Heart right ventricle (tissue), 16 donors: ENCODE measurements at places on chromosomes 2 and 18. TPM values are rescaled to one million over a fixed set of nuclear protein-coding genes. Genes with fewer than 3 reads are reported as not detected.

Gene MALL
- total RNA-seq: 18.3 TPM

DNA sequence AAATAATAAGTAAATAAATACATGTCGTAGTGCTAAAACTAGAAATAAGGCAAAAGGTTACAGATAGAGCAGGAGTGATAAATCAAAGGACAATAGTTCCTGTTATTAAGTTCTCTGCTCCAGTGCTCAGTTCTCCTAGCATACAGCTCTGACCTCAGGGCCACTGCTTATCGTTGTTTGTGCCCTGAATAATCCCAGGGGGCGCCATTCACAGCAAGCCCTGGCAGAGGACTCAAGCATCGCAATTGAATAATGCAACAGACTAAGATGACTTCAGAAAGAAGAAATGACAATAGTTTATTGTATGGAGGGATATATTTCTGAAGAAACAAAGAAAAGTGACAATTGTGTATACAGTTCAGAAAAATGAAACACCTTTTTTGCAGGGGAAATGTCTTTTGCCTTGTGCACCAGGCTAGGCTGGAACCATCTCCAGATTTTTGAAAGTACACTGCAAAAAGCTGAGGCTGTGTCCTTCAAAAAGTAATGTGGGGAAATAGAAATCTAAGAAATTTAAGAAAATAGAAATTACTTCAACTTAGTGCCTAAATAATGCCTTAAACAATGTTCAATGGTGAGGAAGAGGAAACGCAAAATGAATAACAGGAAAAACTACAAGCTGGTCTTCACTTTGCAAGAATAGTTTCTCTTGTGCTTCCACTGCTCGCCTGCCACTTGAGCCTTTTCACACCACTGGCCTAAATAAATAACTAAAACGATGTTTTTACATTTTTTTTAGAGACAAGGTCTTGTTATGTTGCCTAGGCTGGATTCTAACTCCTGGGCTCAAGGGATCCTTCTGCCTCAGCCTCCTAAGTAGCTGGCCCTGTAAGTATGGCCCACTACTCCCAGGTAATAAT lies 19.0 kb upstream of the CCNYL1 start:
- no peaks in the 10 kb centered on the region for H3K27me3 ChIP-seq
- no peak for DNase-seq
- peaks cover 13% of the 10 kb centered on the region for H3K4me1 ChIP-seq
- no peak overlapping the region for H3K27ac ChIP-seq

DNA sequence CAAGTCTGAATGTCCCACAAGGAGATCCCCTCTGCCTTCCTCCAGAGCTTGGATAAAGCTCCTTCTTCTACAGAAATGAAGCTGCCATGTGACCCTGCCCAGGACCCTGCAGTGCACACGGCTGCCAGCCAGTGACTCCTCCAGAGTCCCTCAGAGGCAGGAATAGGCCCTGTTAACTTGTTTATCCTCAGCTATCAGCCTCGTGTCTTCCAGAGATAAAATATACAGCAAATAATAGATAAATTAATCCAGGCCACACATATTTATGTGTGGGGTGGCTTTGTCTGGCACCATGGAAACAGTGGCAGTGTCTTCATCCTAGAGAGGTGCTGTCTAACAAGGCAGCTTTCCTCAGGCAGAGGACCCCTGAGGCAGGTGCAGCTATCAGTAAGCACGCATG lies 66.7 kb downstream of the TMEM18 start:
- H3K27me3 ChIP-seq: no peaks in the 10 kb centered on the region
- DNase-seq: no peak
- no peak overlapping the region for H3K27ac ChIP-seq
- H3K4me3 ChIP-seq: no peak overlapping the region

Gene UGT1A4
- not detected for total RNA-seq

Gene IL1B
- total RNA-seq: 0.28 TPM

- H3K27me3 ChIP-seq: no peaks in the 10 kb centered on the region
- peaks cover 15% of the 10 kb centered on the region for H3K4me1 ChIP-seq
- H3K36me3 ChIP-seq: no peaks in the 10 kb centered on the region
- no peak overlapping the region for H3K27ac ChIP-seq
These were observed 4.4 kb downstream of the SLC66A3 start for GRCh38 chr2:11159574-11160170.

- H3K4me1 ChIP-seq: peaks cover 6% of the 10 kb centered on the region
- no peak for DNase-seq
- no peaks in the 10 kb centered on the region for H3K36me3 ChIP-seq
- no peak overlapping the region for H3K27ac ChIP-seq
- no peaks in the 10 kb centered on the region for H3K27me3 ChIP-seq
These were observed 677 bp upstream of the MC2R start for GRCh38 chr18:13915995-13916431.

Gene COPS8
- total RNA-seq: 101 TPM

DNA sequence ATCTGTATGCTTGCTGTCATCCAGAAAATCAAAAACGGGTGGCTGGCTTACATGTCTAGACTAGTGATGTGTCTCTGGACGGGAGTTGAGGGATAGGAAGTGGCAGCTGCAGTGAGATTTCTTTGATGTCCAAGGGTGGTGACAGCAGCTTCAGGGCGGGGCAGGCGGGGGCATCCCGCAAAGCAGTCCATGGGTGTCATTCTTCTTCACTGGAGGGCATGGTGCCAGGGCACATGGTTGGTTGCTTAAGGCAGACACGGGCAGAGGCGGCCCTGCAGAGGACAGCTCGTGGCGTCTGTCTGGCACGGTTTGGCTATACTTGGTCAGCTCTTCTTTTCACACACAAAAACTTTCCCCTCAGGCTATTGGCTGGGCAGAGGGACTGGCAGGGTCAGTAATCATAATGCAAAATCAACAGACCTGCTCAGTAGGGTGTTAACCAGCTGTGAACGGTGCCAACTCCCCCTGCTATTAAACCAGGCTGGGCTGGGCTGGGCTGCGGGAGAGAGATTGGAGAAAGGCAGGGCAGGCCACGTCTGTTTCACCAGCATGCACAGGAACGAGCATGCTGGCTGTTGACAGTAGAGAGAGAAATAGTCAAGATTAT lies 63.7 kb downstream of the COL4A3 start:
- no peaks in the 10 kb centered on the region for H3K36me3 ChIP-seq
- DNase-seq: peak; percentile 60
- H3K4me1 ChIP-seq: no peaks in the 10 kb centered on the region
- no peak overlapping the region for H3K4me3 ChIP-seq

DNA sequence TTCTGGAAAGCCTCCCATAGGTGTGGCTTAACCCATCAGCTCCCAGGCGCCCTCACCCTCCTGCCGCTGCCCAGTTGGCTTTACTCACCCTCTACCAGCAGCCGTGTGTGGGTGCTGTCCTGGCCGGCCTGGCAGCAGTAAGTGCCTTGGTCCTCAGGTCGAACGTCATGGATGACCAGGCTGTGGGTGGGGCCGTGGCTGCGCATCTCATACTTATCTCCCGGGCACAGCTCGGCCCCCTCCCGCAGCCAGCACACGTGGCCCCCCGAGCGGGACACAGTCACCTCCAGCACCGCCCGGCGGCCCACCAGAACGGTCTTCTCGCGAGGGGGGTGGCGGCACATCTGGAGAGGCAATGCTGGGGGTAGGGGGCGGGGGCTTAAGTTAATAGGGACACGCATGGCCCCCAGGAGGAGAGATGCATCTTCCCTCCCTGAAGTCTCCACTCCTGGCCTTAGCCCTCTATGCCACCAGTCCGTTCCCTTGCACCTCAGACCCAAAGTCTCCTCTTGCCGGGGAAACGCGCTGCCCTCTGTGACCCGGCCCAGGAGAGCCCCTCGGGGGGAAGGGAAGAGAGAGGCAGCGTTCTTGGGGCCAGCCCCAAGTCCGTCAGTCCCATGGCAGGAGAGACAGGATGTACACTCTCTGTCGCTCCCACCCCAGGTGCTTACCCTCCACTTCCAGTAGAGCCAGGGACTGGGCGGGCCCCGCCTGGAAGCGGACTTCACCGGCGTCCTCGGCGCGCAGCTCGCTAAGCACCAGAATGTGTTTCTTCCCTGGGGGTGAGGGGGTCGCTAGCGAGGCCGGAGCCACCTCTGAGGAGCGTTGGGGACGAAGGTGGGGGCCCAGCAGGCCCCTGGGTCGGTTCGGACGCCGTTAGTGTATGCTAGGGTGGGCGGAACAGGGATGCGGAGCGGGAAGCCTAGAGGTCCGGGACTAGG lies 7.9 kb downstream of the TMEM198 start:
- no peak for DNase-seq
- H3K4me1 ChIP-seq: peaks cover 21% of the 10 kb centered on the region
- H3K27me3 ChIP-seq: no peaks in the 10 kb centered on the region
- H3K4me3 ChIP-seq: peak overlapping the region; percentile 59

GRCh38 chr2:181553244-181553643 lies 96.1 kb downstream of the ITGA4 start:
- no peak for DNase-seq
- H3K27me3 ChIP-seq: no peaks in the 10 kb centered on the region
- H3K4me1 ChIP-seq: no peaks in the 10 kb centered on the region
- H3K36me3 ChIP-seq: no peaks in the 10 kb centered on the region
- no peak overlapping the region for H3K27ac ChIP-seq

- no peak for DNase-seq
- peak overlapping the region; percentile 18 for H3K27ac ChIP-seq
- peaks cover 88% of the 10 kb centered on the region for H3K4me1 ChIP-seq
- H3K27me3 ChIP-seq: peaks cover 5% of the 10 kb centered on the region
- H3K4me3 ChIP-seq: no peak overlapping the region
- H3K36me3 ChIP-seq: peaks cover 15% of the 10 kb centered on the region
These were observed 9.9 kb downstream of the IGFBP5 start for GRCh38 chr2:216685327-216685875.

GRCh38 chr2:168034616-168035015 lies 212.8 kb downstream of the STK39 start:
- no peak overlapping the region for H3K27ac ChIP-seq
- DNase-seq: no peak
- H3K27me3 ChIP-seq: no peaks in the 10 kb centered on the region
- no peaks in the 10 kb centered on the region for H3K36me3 ChIP-seq
- H3K4me1 ChIP-seq: no peaks in the 10 kb centered on the region
- no peak overlapping the region for H3K4me3 ChIP-seq

DNA sequence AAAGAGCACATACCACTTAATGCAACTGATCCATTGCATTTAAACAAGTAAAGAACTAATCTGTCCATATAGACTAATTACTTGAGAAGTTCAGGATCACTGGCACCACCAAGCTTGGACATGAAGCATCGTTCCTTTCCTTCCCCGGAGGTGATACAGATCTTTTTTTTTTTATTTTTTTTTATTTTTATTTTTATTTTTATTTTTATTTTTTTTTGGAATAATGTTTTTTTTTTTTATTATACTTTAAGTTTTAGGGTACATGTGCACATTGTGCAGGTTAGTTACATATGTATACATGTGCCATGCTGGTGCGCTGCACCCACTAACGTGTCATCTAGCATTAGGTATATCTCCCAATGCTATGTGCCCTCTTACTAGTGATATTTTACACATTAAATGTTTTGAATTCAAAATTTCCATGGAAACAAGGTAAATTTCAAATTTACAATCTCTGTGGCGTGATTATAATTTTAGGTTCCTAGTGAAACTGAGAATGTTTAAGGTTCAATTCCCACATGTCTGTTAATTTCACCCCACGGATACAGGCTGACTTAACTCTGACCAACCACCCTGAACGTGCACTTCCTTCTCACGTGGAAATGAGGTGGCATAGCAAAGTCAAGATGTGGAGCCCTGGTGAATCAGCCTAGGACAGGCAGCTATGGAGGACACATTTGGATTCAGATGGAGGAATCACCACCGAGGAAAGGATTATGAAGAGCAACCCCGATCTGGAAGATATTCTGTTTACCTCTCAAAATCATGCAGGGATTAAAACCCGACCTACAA lies 101.6 kb upstream of the THOC1 start:
- H3K4me1 ChIP-seq: peaks cover 35% of the 10 kb centered on the region
- H3K27me3 ChIP-seq: no peaks in the 10 kb centered on the region
- no peak overlapping the region for H3K4me3 ChIP-seq
- no peak for DNase-seq
- H3K36me3 ChIP-seq: no peaks in the 10 kb centered on the region

DNA sequence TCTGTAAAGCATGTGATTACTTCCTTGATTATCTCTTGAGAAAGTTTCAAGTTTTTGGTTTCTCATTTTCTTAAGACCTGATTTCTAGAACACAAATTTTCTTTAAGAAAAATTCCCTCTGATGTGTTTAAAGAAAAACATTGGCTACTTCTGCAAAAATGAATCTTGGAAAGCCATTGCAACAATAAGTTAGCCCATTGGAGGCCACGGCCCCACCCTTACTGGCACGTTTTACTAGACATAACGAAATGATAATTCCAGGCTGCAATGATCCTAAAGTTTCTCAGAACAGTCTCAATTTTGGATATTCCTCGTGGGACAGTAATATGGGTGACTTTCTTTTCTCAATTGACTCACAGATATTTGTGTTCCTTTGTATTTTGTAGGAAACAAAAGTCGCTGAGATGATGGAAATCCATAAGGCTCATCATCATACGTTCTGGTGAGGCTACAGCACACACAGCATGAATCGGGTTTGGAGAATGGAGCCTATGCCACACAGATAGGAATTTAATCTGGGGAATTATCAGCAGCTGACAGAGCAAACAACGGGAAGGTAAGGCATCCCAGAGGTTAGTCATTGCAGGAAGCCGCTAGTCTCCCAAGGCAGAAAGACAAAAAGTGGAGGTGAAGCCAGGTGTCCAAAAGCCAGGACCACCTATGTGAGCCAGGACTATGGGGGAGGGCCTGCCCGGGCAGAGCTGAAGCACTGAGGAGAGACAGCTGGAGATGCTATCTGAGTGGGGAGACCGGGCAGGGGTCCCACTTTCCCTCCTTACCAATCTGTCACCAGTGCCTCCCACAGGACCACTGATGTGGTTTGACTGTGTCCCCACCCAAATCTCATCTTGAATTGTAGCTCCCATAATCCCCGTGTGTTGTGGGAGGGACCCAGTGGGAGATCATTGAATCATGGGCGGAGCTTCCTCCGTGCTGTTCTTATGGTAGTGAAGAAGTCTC lies 35.9 kb downstream of the SOWAHC start:
- no peak for DNase-seq
- H3K36me3 ChIP-seq: no peaks in the 10 kb centered on the region
- no peak overlapping the region for H3K27ac ChIP-seq
- H3K4me1 ChIP-seq: peaks cover under 1% of the 10 kb centered on the region
- H3K4me3 ChIP-seq: no peak overlapping the region

DNA sequence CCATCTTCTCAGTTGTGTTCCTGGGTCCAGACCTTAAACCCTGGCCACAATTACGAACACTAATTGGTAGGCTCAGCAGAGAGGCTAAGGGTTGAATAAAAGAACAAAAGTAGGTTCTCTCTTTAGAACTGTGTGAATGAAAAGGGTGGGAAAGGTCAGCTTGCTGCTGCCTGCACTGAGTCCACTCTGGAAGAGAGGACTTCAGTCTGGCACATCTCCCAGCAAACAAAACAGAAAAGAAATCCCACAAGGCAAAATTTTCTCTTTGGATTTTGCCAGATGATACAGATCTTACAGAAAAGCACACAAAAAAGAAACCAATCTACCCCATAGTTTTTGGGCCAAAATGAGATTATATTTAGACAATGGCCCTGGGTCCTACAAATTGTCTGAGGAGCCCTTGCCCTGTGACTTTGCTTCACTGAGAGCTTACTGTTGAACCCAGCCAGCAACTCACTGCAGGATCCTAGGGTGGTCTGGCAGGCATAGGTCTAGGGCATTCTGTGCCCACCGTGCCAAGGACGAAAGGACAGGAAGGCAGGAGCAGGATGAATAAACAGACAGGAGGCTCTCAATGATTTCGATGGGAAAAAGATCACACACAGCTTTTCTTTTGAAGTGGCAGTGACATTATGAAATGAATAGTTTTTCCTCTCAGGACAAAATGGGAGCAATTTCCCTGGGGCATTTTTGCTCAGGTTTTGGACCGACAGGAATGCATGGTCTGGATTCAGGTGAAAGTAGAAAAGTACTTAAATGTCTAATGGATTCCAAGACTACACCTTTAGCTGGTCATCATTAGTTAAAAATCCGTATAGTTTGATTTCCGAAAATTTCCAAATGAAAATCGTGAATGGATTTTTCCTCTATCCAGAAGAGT lies 68.4 kb upstream of the STAM2 start:
- peaks cover 5% of the 10 kb centered on the region for H3K4me1 ChIP-seq
- H3K36me3 ChIP-seq: no peaks in the 10 kb centered on the region
- H3K27ac ChIP-seq: no peak overlapping the region
- no peak for DNase-seq
